ENCODE measurements at places on chromosomes 3 and 15.

DNA sequence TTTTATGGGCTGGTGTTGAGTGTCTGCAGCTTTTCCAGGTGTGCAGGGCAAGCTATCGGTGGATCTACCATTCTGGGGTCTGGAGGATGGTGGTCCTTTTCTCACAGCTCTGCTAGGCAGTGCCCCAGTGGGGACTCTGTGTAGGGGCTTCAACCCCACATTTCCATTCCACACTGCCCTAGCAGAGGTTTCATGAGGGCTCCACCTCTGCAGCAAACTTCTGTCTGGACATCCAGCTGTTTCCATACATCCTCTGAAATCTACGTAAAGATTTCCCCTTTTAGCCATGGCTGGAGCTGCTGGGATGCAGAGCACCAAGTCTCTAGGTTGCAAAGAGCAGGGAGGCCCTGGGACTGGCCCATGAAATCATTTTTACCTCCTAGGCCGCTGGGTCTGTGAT is 11.6 kb downstream of the RFX7 start:
- no peak for DNase-seq

DNA sequence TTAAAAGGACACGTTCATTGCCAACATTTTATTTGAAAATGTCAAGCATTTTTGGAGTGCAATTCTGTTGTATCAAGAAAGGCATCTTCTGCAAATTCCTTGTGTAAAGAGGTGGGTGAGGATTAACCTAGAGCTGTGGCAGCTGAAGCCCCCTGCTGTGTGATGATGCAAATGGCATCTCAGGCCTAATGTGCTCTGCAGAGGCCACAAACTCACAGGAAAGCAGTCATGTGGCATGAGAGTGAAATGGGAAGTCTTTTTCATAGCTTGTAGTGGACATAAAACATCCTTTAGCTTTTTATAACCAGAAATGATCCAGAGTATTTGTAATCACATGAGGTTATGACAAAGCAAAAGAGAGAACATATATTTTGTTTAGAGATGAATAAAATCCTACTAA is 6.4 kb downstream of the CADM2 start:
- DNase-seq = no peak

GRCh38 chr15:96293441-96293840 is 37.1 kb upstream of the NR2F2 start:
- DNase-seq = no peak

DNA sequence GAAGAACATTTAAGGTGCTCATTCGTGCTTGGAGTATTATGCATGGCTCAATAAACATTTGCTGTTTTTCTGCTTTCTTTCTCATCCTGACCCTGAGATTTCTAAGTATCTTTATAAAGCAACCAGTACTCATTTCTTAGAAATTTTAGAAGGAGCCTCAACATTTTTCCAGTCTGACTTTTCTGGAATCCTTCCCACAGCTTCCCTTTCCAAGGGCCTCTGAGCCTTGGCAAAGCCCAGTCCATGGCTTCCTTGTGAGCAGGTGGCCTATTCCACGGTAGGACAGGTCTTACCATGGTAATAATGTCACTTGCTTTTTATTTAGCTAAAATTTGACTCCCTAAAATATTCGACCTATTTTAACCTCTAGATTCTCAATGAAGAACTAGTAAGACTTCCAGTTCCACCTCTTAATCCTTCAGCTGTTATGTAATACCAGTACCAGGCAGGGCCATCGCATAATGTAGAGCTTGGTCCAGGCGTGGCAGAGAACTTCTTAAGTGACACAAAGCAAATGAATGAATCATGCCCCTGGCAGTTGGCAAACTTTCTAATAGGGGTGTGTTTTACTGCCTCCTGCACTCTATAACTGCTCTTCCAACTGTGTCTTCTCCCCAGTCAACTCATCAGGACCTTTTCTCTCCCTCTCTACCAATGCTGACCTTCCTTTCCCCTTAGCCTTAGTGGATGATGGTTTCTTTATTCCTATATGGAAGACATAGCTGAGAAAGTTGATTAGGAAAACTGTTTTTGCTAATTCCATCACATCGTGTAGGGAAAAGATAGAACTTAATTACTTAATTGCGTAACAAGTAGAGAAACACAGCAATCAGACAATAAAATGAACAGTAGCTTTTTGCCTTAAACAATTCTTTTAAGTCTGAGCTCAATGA is 894 bp upstream of the TM4SF4 start:
- DNase-seq = no peak

GRCh38 chr3:126390751-126391150 is 4.0 kb upstream of the CFAP100 start:
- no peak for DNase-seq

DNA sequence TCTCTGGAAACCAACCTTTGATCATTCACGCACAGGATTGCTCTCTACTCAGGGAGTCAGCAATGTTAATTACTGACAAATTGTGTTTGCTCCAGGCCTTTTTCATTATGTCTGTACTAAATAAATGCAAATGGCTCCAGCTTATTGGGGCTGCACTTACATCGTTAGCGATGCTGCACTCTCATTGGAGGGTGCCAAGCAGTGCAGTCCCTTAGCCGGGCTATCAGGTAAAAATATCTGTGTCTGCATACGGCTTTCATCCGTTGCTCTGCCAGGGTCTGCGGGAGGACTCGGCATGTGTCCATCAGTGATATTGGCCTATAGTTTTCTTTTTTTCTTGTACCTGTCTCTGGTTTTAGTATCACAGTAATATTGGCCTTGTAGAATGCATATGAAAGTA is 471.5 kb upstream of the CADM2 start:
- DNase-seq = no peak

GRCh38 chr3:71415681-71416122 is 167.8 kb downstream of the FOXP1 start:
- peak; percentile 72 for DNase-seq

GRCh38 chr3:144662729-144663128 is 691.1 kb downstream of the DIPK2A start:
- DNase-seq = no peak
